ENCODE measurements at places on chromosomes 12 and 14. TPM values are rescaled to one million over a fixed set of nuclear protein-coding genes. Genes with fewer than 3 reads are reported as not detected.
A peak's percentile ranks its signal among the peaks of the same experiment; 100 is the strongest.

Gene C12orf50
- 0.47 TPM for polyA plus RNA-seq

Gene LRP10
- polyA plus RNA-seq, result 93.8 TPM

Gene GLS2
- 1.6 TPM for polyA plus RNA-seq

Gene PTGDR
- polyA plus RNA-seq, result 0.64 TPM

Gene GYS2
- polyA plus RNA-seq, result 0.17 TPM

Gene MNAT1
- polyA plus RNA-seq, result 53.7 TPM

Gene TMEM121
- polyA plus RNA-seq, result 2.6 TPM

Gene CYP46A1
- polyA plus RNA-seq, result 4.2 TPM

Gene LRFN5
- polyA plus RNA-seq, result 13.2 TPM

Gene KHNYN
- 35.8 TPM for polyA plus RNA-seq

Gene LHX5
- not detected for polyA plus RNA-seq

Gene EIF2S3B
- polyA plus RNA-seq, result 9.5 TPM

Gene KRT82
- polyA plus RNA-seq, result not detected

Gene CD163L1
- 1.1 TPM for polyA plus RNA-seq

Gene AMN
- 27.0 TPM for polyA plus RNA-seq

Gene TAS2R31
- 0.82 TPM for polyA plus RNA-seq

Gene TAS2R10
- polyA plus RNA-seq, result 2.2 TPM

Gene SOAT2
- 1.3 TPM for polyA plus RNA-seq

DNA sequence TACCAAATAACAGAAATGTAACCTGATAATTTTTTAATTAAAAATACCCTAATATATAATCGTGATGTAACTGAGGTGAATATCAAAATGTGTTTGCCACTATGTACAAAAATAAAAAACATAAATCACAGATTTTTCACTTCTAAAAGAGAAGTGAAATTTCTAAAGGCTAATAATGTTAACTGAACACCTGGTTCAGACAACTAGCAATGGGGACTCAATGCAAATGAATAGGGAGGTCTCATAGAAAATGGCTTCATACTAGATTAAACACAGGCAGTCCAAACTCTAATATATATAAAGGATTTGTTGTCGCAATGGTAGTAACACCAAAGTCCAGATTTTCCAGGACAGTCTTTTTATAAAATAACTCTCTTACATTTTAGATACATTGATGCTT, 365.4 kb upstream of the ATP2B1 start:
- DNase-seq, result no peak

DNA sequence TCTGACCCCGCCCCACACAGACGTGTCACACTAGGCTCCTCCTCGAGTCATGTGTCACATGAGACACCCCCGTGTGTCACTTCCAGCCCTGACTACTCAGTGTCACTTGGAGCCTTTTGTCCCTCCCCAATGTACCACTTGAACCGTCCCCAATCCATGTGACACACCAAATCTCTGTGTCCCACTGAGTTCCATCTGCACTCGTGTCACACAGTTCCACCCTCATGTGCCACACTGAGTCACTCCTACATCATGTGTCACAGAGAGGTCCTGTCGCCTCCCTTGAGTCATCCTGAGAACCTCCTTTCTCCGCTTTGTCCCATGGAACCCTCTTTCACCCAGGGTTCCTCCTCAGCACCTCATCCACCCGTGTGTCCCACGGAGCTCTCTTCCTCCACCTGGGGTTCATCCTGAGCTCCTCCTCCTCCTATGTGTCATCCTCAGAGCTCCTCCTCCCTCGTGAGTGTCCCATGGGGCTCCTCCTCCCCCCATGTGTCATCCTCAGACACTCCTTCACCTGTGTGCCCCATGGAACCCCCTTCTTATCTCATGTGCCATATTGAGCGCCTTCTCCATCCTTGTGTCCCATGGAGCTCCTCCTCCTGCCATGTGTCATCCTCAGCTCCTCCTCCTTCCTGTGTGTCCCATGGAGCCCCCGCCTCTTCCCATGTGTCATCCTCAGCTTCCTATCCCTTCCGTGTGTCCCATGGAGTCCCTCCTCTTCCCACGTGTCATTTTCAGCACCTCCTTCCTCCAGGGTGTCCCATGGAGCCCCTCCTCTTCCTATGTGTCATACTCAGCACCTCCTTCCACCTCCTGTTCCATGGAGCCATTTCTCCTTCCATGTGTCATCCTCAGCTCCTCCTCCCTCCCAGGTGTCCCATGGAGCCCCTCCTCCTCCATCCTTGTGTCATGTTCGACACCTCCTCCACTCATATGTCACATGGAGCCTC, 32.0 kb downstream of the RTL1 start:
- DNase-seq, result no peak

GRCh38 chr12:67969134-67969802, 20.0 kb upstream of the IFNG-AS1 start:
- no peak for DNase-seq

- DNase-seq, result no peak
Measured at GRCh38 chr12:86290615-86291014, 34.4 kb upstream of the MGAT4C start.

DNA sequence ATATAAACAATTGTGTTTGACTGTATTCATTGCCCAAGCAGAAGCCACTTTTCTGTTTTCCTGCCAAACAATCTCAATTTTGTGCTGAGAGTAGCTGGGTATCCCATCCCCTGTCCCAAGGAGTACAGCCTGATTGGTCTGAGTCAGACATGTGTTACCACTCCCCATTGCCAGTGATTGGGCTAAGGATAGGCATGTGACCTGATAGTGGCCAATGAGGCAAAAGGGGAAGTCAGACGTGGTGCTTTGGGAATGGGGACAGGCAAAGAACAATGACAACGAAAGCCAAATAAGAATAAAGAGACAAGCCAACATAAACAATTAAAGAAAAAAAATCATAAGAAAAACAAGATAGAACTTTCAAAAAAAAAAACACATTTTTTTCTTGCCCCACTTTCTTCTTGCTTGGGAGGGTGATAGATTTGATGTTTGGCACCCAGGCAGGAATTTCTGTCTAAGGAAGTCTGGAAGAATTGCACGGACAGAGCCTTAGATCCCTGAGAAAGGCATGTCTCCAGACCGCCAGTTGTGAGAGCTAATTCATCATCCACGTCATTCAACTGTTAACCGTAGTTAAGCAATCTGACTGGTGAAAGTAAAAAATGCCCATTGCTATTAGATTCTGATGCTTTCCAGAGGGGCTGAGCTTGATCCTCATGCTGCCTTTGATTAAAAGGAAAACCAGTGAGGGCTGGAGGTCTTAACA, 626.6 kb upstream of the TMEM132C start:
- no peak for DNase-seq

GRCh38 chr12:106840243-106840642, 65.8 kb downstream of the RIC8B start:
- DNase-seq, result peak; percentile 54

- no peak for DNase-seq
Measured at GRCh38 chr14:35944847-35945246, 118.7 kb downstream of the BRMS1L start.

DNA sequence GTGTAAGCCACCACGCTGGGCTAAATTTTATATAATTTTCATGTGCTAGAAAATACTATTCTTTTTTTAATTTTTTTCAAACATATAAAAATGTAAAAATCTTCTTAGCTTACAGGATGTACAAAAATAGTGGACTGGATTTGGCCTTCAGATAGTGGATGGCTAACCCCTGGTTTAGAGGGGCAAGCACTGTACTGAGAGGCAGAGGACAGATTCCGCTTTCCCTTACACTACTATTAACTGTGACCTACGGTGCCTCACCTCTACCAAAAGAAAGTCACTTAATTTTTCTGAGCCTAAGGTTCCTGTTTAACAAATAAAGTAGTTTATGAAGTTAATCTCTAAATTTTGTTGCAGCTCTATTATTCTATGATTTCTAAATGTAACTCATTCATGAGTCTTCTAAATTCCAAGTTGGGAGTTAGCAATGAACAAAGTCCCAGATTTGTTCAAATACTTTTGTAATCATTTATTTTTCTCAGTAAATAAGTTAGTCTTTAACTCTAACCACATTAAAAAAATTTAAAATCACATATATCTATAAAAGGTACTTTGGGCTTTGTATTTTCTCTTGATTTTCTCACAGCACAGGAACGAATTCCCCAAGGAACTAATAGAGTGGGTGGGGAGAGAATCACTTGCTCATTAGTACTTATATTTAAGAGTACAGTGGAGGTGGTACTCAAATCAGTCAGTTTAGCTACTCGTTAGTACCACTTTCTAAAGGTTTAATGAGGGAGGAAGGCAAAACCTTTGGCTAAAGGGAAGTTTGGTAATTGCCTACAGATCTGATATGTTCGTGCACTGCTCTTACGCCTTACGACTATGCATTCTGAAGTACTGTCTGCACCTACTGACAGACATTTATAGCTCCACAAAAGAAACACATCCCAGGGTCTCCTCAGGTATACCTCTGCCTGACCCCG, 33.7 kb downstream of the SLC15A5 start:
- no peak for DNase-seq

- DNase-seq, result no peak
Measured at GRCh38 chr12:121240062-121240420, 30.1 kb downstream of the P2RX4 start.

GRCh38 chr12:26406813-26407212, 211.4 kb downstream of the SSPN start:
- DNase-seq, result no peak

GRCh38 chr12:124497658-124498057, 69.8 kb downstream of the NCOR2 start:
- DNase-seq, result no peak

DNA sequence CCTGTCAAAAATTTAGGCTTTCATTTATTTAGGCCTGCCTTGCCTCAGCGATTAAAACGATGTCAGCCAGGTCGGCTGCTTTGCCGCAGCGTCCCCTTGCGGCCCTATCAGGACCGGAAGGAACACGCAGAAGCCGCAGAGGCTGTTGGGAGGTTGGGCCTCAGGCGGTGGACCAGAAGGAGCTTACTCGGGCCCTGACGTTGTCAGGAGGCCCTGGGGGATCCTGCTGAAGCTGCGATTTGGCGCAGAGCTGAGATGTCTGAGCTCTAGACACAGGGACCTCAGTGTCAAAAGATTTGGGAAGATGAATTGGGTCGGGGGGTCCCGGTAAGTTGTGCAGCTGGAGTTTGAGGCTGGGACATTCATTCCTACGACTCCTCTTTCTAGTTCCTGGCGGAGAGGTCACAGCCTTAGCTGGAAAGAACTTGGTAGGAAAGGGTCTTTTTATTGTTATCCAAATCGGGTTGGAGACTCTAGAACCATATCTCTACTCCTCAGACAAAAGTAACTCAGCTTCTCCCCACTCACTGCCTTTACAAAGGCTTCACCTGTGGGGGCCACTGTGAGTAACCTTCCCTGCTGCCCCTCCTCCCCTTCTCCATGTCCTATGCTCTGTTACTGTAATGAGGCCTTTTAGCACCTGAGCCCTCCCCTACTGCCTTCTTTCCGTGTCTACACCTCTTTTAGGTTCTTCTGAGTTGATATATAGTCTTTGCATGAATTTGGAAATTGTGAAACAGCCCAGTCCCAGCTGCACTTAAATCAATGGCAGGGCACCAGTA, 6.6 kb upstream of the ABCD2 start:
- DNase-seq, result no peak

GRCh38 chr14:76883447-76883846, 57.2 kb downstream of the LRRC74A start:
- DNase-seq, result no peak

- no peak for DNase-seq
Measured at GRCh38 chr12:108772891-108773797, 41.8 kb upstream of the CORO1C start.

- no peak for DNase-seq
Measured at GRCh38 chr14:94558842-94559241, 2.4 kb upstream of the SERPINA4 start.

GRCh38 chr12:24796876-24797275, 152.0 kb downstream of the BCAT1 start:
- no peak for DNase-seq

DNA sequence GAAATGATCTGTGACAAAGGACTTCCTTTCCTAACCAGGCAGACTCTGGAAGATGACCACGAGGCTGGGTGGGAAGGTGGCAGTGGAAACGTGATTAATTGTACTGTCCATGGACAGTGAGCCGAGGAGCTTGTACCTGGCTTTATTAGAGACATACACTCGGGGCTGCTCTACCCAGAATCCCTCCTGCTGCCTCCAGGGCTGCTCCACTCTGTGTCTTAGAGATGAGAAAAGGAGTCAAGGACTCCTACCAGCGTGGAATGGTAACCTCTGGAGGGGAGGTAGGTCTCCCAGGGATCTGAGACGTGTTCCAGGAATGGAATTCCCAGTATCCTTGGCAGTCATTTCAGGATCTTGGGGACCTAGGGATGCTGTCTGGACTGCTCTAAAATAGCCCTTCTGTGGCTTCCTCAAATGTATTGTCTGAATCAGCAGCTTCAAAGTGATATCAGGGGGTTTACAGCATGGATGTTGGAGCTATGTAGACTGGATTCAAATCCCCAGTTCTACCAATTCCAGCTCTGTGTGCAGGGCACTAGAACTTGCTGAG, 237.8 kb downstream of the CACNA1C start:
- DNase-seq, result no peak

DNA sequence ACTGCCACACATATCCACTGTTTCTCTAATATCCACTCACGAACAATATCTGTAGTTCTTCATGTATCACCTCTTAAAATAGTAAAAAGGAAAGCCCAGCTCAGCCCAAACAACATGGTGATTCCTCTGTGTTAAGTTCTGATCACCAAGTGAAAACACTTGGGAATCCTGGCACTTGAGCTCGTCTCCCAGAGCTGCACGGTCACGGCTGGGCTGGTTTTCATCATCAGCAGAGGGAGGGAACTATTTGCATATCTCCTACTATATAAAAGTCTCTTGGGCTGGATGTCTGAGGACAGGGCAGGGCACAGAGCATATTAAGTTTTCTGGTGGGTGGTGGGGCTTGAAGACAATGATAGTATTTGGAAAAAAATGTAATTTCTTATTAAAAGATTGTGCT, 870.6 kb downstream of the TMEM121 start:
- DNase-seq, result no peak

- DNase-seq, result no peak
Measured at GRCh38 chr12:50639721-50640120, 124.2 kb upstream of the ATF1 start.

DNA sequence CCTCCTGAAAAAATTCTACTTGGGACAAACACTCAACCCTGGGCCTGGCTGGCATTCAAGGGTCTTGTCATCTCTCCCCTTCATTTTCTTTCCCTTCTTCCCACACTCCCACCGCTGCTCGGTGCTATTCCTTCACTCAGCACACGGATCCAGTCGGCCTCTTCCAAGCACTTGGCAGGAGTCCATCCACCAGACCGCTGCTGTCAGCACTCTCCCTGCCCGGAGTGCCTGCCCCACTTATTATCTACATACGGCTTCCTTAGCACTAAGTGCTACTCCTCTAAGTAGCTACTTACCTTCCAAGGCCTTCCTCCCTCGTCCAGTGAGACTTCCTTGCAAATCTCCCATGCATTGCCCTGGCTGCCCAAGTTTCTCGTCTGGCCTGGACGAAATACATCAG, 29.8 kb downstream of the CALM1 start:
- no peak for DNase-seq

GRCh38 chr12:91555436-91556415, 373.1 kb upstream of the DCN start:
- DNase-seq, result no peak
